ENCODE measurements at places on chromosomes 6 and 20. TPM values are rescaled to one million over a fixed set of nuclear protein-coding genes. Genes with fewer than 3 reads are reported as not detected.

DNA sequence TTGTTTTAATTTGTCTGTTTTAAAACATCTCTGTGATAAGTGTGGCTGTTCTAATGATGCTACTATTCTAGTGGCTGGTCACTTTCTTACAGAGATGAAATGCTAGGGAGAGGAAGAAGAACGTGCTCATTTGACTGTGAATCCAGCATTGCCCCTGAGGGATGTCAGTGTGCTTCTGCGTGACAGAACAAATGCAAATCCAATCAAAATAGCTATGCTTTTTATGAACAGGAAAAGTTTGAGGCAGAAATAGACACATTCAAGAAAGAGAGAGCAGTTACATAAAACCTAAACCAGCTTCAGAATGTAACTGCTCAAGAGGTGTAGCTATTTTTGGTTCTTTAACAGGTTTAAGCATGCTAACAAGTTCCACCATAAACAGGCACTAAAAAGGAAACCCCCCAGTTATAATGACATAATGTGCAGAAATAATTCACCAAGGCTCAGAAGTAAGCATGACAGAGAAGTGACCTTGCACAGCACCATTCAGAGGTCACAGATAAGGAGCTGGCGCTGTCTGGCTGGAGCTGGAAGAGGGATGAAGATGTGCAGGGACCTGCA is 385.3 kb downstream of the EPM2A start:
- DNase-seq, result no peak

Gene HBS1L
- total RNA-seq, result 71.0 TPM

GRCh38 chr6:110690916-110691315 is 124.4 kb downstream of the CDK19 start:
- DNase-seq, result no peak

Gene BPHL
- 50.3 TPM for total RNA-seq

Gene METTL24
- total RNA-seq, result 10.0 TPM

Gene IP6K3
- not detected for total RNA-seq
